Mammary microvascular endothelial cell (primary cell): ENCODE measurements at places on chromosomes 3 and 15. TPM values are rescaled to one million over a fixed set of nuclear protein-coding genes. Genes with fewer than 3 reads are reported as not detected.

Gene KLHL40
- total RNA-seq = not detected in 2 replicates

Gene PRTG
- total RNA-seq = 8.0 and 8.5 TPM in 2 replicates

Gene CALML4
- 6.8 and 8.5 TPM in 2 replicates for total RNA-seq

Gene TRPM7
- 12.8 and 19.2 TPM in 2 replicates for total RNA-seq

Gene CSPG4
- under 0.01 TPM in 1 of 2 replicates, not detected in the other for total RNA-seq

Gene MYO5C
- 4.5 and 10.0 TPM in 2 replicates for total RNA-seq

Gene RHOV
- 0.05 TPM in 1 of 2 replicates, not detected in the other for total RNA-seq

Gene CYP1A2
- total RNA-seq = not detected in 2 replicates

Gene FOXB1
- not detected in 2 replicates for total RNA-seq

Gene DNAJA4
- 6.3 and 7.8 TPM in 2 replicates for total RNA-seq

Gene SV2B
- 1.3 and 1.7 TPM in 2 replicates for total RNA-seq

Gene HCLS1
- total RNA-seq = 82.7 and 84.5 TPM in 2 replicates

Gene B3GALNT1
- 32.4 and 37.6 TPM in 2 replicates for total RNA-seq

Gene BOC
- 0.27 and 0.34 TPM in 2 replicates for total RNA-seq

Gene AGBL1
- not detected in 2 replicates for total RNA-seq

Gene IFT57
- total RNA-seq = 13.9 and 22.0 TPM in 2 replicates

Gene UBA7
- total RNA-seq = 36.6 and 46.2 TPM in 2 replicates

Gene GOLGA8J
- total RNA-seq = not detected in 2 replicates

Gene DNASE1L3
- total RNA-seq = 1.3 and 1.5 TPM in 2 replicates

Gene FAM107A
- 83.0 and 85.8 TPM in 2 replicates for total RNA-seq

Gene SLC25A38
- total RNA-seq = 16.7 and 17.0 TPM in 2 replicates

Gene PLA2G4B
- total RNA-seq = 0.27 and 0.89 TPM in 2 replicates

Gene ABHD5
- total RNA-seq = 53.8 and 54.8 TPM in 2 replicates

Gene UBA5
- total RNA-seq = 29.4 and 34.0 TPM in 2 replicates

Gene DCLK3
- total RNA-seq = under 0.01 and 0.05 TPM in 2 replicates

Gene SLC9A9
- 1.5 and 2.1 TPM in 2 replicates for total RNA-seq

Gene SGO1
- 11.8 and 11.9 TPM in 2 replicates for total RNA-seq

Gene SLC2A2
- 0.05 TPM in 1 of 2 replicates, not detected in the other for total RNA-seq

Gene CDHR4
- not detected in 2 replicates for total RNA-seq

Gene CASR
- total RNA-seq = not detected in 2 replicates

Gene LNP1
- total RNA-seq = 0.69 and 1.2 TPM in 2 replicates

Gene CELF6
- total RNA-seq = 0.13 TPM in 1 of 2 replicates, not detected in the other

Gene NKTR
- 15.4 and 18.5 TPM in 2 replicates for total RNA-seq

Gene DLL4
- total RNA-seq = 24.1 and 24.6 TPM in 2 replicates

Gene TRIM42
- not detected in 2 replicates for total RNA-seq

Gene CISH
- 0.20 and 0.33 TPM in 2 replicates for total RNA-seq

Gene FBXO40
- total RNA-seq = not detected in 2 replicates

Gene KIF15
- total RNA-seq = 10.7 and 13.8 TPM in 2 replicates

Gene FILIP1L
- 26.1 and 39.2 TPM in 2 replicates for total RNA-seq
